ENCODE measurements at places on chromosomes 3 and 15.

DNA sequence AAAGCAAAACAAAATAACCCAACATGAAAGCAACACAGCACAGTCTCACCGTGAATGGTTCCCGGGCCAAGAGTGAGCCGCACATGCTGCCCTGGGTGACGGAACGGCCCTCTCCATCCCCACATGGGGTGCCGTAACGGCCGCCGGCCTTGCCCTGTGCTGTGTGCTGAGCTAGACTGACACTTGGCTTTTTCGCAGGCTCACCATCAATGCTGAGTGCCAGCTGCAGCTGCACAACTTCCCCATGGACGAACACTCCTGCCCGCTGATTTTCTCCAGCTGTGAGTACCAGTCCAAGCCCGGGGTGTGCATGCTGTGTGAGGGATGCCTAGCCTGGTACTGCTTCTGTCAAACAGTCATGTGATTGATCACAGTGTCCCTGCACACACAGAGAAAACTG is 357.6 kb downstream of the GABRG3 start:
- no peak for DNase-seq

DNA sequence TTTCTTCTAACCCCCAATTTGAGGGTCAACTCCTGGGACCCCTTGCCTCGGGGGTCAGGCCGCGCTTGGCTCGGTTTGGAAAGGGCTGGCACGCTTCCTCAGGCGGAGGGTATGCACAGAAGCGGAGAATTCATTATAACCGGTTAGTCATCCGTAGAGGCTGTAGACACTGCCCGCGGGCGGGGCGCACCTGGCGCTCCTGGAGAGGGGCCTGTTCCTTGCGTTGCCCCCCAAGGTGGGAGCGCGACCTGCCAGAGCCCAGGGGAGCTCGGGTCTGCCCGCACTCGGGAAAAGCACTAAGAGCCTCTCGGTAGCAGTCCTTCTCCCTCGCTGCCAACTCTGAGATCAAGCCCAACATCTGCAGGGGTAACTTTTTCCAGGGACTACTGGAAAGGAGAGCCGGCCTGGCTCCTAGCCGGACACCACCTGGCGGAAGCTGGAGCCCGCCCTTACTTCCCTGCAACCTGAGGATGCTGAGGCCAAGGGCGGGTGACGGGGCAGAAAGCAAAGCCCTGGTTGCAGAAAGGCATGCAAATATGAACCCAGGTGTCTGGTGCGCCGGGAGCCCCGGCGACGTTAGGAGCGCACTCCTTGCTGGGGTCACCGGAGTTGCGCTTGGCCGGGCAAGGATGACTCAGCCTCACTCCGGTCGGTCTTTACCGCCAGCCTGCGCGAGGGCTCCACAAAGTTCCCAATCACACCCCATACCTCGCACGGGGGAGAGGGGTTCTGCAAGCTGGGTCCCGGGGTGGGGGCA is 1.5 kb upstream of the CACNA2D3 start:
- no peak for DNase-seq

DNA sequence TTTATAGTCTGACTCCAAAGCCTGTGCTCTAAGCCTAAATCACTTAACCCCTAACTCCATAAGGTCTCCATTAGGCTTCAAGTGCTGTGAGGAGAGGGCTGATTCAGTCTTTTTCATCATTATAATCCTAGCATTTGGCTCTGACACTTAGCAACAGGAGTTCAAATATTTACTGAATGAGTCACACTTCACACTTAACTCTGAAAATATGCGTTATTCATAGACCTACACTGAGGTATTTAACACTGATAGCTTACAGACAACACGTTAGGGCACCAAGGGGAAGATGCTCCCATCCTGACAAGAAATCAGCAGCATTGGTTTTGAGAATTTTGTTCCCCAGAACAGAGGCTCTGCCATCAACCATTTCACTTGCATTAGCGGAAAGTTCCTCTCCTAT is 53.5 kb downstream of the MSL2 start:
- no peak for DNase-seq

GRCh38 chr3:134576426-134576825 is 74.4 kb downstream of the KY start:
- no peak for DNase-seq

- no peak for DNase-seq
Measured at GRCh38 chr3:105793040-105793439, 75.8 kb downstream of the CBLB start.

DNA sequence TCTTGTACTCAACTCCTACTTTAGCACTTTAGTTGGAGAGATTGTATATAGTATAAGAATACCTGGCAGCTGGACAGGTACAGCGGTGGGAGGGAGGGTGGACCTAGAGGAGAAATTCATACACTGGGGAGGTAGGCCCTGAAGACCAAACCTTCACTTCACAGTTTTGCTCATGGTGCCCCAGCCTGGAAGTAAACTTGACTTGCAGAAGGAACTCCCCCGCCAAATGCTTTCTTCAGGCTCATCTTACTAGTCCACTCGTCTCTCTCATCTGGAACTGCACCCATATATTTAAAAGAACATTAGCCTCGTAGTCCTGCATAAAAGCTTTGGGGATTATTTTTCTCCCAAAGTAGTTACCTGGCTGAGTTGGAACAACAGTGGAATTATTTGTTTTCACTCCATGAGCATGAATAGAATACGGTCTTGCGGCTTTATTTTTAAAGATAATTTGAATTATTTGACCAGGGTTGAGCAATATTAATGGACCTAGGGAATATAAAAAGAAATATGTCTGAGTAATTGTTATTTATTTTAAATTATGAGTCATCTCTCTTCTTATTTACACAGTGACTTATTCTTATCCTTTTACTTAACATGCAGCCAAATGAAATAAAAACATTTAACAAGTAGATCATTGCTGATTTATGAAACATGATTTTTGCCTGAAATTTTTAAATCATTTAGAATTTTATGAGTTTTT is 25.5 kb upstream of the CP start:
- DNase-seq, result no peak

DNA sequence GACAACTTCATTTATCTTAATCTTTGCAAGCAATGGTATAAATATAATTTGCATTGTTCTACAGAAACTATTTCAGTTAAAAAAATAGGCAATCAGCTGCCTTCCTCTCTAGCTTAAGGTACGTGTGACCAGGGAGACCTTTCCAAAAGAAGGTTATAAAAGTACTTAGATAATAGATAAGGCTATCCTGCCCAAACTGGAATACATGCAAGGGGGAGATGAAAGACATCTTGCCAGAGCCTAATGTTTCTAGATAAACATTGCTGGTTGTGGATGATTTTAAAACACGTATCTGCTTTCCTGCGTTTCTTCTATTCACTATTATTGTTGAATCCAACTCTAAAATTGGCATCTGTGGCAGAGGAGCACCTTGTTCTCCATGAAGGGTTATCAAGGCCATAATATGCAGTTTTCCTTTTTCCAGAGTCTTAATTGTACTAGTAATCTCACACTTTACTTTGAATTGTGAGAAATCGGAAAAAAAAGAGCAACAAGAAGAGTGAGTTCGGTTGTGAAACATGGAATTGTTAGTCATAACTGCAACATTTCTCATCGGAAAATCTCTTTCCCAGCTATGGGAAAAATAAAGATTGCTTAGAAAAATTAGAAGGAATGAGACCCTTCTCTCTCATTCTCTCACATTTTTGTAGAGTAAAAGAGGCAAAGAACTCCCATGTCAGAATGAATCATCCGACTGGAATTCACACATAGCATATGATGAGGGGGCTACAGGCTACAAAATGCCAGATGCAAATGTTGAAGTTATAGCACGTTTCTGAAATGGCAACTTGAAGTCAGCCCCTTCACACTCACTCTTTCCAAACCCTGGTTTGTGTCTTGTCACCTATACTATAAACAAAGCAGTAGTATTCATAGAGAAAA is 936.1 kb upstream of the NR2F2 start:
- no peak for DNase-seq

DNA sequence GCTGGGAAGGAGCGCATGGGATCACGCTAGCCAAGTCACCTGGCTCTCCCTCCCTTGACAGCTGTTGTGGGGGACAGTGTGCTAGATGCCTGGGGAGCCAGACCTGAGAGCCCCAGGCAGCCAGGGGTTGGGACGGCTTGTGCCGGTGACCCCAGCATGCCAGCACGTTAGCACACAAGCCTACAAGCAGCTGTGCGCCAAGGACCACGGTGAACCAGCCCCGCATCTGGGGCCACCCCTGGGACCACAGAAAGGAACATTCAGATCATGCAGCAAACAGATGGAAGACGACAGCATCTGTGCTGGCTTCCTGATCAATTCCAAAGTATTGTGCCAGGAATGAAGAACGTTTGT is 64.8 kb downstream of the NTRK3 start:
- no peak for DNase-seq

DNA sequence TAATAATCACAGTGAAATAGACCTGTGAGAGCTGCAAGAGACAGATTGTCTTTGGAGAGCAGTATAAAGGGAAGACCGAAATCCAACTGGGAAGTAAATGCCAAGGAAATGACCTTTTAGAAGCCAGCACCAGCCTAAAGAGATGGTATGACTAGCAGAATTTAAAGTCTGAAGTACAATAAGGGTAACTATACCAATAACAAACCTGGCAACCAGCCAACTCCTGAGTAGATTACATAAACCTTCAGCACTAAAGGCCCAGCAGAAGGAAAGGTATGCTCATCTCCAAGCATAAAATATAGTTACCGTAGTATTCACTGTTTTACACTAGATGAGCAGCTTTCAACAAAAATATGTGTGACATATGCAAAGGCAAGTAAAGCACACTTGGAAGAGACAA is 155.1 kb upstream of the SATB1 start:
- no peak for DNase-seq

DNA sequence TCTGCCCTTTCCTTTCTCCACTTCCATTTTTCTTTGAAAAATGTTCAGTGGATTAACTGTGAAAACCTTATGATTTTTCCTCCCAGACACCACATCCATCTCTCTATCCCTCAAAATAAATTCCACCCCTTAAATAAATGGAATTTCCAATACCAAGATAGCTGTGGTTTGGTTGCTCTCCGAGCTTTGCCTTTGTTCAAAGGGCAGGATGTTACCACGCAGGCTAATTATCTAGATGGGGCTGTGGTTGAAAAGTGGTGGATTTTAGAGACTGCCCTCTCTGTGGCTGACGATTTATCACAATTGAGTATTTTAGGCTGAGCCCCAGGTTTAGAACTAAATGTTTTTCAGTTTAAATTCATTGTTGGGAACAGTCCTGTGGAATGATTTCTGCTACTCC is 36.9 kb upstream of the CMSS1 start:
- no peak for DNase-seq

- DNase-seq, result no peak
Measured at GRCh38 chr3:41503998-41504623, 304.8 kb downstream of the CTNNB1 start.

- no peak for DNase-seq
Measured at GRCh38 chr3:171177553-171177952, 151.0 kb upstream of the SLC2A2 start.

DNA sequence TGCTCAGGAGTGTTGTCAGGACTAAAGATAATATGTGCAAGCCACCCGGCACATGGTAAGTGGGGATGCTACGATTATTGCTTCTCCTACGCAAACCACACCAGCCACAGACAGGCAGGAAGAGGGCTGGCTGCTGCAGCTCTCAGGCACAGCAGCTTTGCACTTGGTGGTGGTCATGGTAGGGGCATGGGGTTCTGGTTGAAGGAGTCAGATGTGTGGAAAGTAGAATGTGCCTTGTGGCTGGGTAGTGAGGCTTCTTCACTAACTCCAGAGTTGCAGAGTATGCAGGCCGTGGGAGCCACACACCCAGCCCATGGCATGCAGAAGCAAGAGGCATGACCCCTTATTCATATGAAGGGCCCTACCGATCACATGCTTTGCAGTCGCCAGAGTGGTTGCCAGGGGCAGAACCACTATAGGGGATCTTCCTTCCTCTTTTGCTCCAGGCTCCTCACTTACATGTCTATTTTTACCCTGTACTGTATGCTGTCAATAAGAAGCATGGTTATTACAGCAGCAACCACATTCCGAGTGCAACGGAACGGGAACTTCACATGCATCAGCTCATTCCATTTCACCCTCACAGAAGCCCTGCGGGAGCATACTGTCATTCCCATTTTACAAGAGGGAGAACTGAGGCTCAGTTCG is 59.2 kb upstream of the HERC1 start:
- DNase-seq, result no peak
